Activated T-cell treated with anti-CD3 and anti-CD28 coated beads for 4 hours (primary cell): ENCODE measurements at places on chromosomes 7 and 10.

GRCh38 chr7:117158941-117159697 is 163.7 kb downstream of the WNT2 start:
- no peak for DNase-seq

GRCh38 chr7:155833651-155834050 is 21.4 kb upstream of the SHH start:
- DNase-seq, result no peak

- no peak for DNase-seq
These were observed 908 bp downstream of the NOM1 start for GRCh38 chr7:156950381-156950858.

DNA sequence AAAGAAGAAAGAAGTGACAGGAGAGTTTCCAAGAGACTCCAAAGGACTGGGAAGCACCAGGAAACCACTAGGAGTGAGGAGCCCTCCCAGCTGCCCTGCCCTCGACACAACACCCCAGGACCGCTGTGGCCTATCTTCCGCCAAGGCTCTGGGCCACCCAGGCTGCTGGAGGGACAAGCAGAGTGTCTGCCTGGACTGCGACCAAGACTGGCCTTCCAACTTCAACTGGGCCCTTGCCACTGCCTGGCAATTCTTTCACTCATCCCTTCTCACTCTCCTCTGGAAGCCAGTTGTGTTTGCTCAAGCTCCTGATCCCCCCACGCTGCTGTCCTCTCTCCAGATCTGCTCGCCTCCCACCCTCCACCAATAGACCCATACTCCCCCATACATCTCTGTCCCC is 10.2 kb downstream of the KIAA1549 start:
- no peak for DNase-seq

DNA sequence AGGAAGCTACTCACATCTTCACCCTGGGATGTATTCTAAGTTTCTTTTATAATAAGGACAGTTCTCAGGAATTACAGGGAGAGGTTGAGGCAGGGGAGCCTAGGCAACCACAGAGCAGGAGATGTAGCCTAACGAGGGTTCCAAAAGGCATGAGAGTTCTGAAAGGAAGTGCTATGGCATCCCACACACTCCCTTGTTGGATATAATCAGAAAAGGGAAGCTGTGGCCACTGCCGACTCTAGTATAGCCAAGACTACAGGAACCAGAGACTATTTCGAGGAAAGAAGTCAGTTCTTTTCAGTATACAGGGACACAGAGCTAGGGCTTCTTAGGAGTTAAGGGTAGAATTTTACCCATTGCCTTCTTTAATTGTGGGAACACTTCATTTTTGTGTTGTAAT is 11.0 kb downstream of the PRR15 start:
- DNase-seq, result no peak

GRCh38 chr7:130299866-130300265 is 6.9 kb downstream of the CPA4 start:
- DNase-seq, result no peak

- DNase-seq, result no peak
These were observed 519 bp upstream of the ZNF655 start for GRCh38 chr7:99557940-99558305.

DNA sequence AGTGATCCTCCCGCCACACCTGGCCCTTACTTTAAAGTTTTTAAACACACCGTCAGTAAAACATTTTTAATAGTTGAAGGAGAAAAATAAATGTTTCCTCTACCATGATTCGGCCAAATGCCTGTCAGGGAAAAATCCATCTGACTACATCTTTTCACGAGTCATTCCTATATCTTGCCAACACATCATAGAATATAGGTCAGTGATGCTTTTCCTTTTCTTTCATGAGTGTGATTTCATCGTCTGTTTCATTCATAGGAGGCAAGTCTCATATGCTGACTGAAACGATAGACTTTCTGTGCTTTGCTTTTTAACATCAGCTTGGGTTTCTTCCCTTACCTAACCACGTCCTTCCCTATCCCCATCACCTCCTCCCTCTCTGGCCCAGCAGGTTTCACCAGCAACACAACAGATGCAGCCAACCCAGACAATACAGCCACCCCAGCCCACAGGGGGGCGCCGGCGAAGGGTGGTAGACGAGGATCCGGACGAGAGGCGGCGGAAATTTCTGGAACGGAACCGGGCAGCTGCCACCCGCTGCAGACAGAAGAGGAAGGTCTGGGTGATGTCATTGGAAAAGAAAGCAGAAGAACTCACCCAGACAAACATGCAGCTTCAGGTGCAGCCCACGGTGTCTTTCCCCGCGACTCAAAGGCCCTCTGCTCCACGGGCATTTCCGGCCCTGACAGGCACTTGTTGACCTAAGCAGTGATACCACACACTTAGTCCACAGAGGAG is 149.2 kb downstream of the TRIL start:
- no peak for DNase-seq

DNA sequence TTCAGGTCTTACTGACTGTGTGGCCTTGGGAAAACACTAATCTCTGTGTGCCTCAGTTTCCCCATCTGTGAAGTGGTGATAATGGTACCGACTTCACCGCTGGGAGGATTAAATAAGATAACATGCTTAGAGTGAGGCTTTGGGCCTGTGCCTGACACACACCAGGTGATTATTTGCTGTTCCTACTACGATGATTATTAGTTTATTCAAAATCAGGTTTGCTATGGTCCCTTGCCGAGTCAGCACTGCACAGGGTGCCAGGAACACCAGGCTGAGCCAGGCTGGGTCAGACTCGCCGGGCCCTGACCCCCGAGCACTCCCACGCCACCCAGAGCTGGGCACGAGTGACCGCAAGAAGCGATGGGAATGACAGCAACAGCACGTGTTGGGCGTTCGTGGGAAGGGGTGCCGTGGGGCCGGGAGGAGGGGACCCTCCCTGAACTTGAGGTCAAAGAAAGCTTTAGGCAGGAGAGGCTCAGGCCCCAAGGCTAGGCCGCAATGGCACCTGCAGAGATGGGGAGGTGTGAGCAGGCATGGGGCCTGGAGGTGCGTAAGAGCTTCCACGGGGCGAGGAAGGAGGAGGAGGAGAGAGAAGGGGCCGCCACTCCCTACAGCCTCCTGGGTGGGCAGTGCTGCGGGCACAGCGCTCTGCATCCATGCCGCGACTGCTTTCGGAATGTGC is 325.4 kb downstream of the DNAJB6 start:
- DNase-seq, result no peak

GRCh38 chr10:85548034-85548433 is 818.6 kb downstream of the GRID1 start:
- DNase-seq, result no peak

DNA sequence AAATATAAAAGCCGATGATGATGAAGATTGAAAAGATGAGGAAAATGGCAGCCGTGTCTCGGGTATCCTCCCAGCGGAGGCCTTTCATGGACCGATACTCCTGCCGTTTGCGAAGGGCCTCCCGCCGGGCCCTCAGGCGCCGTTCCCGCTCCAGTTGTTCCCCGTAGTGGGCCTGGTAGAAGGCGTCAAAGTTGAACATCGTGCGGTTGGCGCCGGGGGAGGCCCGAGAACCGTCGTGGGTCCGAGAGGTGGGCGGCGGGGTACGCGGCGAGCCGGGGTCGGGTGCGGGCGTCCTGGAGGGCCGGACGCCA is 553 bp downstream of the DNAJC30 start:
- no peak for DNase-seq

DNA sequence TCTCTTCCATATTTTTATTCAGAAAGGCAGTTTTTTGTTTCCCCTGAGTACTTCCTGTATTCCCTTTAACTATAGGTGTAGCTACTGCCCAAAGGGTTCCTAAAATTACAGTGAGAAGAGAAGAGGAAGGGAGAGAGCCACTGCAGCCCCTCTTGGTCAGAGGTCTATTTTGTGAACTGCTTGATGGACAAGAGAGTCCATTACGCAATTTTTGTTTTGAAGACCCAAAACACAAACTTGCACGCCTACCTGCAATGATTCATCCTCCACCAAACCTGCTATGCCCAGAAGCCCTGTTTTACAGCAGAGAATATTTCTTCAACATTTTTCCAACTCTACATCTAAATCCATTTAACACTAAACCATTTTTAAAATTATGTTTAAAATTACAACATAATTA is 75.1 kb downstream of the PDE1C start:
- DNase-seq, result no peak

GRCh38 chr7:5229451-5230264 is 39.6 kb downstream of the WIPI2 start:
- no peak for DNase-seq

DNA sequence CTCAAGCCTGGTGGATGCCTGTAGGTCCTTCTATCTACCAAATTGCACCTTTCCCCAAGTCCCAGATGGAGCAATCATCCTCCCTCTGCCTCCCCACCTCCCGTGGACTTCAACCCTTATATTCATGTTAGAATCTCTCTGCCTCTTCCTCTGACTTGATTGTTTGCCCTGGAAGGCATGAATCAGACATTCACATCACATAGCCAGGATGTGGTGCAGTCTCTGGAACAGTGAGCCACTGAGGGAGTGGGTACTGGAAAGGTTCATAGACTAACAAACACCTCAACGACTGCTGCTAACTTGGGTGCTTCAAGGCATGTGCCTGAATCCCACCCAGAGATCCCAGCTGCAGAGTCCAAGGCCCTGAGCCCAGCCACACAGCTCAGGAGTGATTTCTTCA is 494.0 kb downstream of the TNS3 start:
- no peak for DNase-seq

GRCh38 chr10:71511206-71511605 is 114.5 kb downstream of the CDH23 start:
- no peak for DNase-seq

DNA sequence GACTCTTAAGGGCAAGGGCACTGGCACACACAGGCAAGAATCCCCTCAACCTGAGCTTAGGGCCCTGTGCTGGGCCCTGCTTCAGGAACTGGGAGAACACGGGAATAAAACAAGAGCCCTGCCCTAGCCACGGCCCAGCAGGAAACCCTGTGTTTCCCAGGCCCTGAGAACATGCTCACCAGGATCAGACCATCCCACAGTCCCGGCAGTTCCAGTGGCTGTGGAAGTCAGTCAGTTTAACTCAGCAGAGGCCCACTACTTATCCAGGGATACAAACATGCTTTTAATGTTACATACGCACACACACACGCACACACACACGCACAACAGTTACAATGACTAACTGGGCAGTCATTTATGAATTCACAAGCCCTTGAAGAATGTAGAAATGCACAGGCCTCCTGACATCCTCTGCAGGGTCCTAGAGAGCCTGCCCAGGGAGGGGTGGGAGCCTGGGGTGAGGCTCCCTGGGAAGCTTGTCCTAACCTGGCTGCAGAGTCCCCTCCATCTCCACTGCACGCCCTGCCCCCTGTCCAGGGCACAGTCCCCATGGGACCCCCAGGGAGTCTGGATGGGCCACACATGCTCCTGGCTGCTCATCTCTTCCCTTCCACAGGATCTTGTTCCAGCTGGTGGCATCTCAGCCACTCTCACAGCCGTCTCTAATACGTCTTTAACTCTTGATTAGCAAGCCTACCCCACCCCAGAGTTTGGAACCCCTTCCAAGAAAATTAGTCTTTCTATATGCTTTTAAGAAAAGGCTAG is 97.6 kb downstream of the TCERG1L start:
- DNase-seq, result no peak

DNA sequence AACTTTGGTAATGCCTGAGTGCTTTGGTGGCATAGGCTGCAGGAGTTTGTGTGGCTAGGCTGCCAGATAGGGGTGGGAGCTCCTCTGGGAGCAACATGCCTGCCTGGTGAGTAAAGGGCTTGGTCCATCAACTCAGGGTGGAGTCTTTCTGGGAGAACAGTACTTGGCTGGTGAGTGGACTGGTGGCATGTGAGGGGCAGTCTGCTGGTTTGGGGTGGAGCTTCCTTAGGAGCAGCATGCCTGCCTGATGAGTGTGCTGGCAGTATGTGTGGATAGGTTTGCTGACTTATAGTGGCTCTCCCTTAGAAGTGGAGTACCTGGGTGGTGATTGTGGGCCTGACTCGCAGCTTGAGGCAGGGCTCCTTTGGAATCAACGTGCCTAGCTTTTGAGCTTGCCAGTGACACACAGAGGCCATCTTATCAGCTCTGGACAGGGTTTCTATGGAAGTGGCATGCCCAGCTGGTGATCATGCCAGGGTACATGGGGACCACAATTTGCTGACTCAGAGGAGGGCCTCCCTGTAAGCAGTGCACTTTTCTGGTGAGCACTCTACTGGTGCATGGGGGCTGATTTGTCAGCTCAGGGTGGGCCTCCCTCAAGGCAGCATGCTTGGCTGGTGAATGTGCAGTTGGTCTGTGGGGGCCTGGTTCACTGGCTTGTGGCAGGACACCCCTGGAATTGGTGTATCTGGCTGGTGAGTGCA is 35.0 kb upstream of the SRI start:
- no peak for DNase-seq
